CD4-positive, alpha-beta memory T cell (primary cell): ENCODE measurements at places on chromosomes 7 and 10.

GRCh38 chr10:91034042-91034441 is 113.2 kb upstream of the ANKRD1 start:
- peak; percentile 76 for DNase-seq

DNA sequence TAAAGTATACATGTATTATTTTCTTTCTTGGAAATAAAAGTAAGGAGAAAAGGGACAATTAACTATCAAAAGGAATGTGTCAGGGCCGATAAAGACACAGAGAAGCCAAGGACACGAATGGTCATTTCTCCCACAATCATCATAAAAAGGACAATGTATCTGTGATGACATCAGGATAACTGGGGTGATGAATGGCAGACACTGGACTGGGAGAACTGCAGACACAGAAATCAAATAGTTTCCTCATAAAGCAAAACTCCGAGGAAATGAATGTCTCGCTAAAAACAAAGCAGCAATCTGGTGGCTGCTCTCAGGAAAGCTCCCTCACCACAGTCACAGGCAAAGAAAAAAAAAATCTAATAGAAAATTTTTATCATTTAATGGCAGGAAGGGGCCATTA is 69.3 kb upstream of the NPY start:
- no peak for DNase-seq

DNA sequence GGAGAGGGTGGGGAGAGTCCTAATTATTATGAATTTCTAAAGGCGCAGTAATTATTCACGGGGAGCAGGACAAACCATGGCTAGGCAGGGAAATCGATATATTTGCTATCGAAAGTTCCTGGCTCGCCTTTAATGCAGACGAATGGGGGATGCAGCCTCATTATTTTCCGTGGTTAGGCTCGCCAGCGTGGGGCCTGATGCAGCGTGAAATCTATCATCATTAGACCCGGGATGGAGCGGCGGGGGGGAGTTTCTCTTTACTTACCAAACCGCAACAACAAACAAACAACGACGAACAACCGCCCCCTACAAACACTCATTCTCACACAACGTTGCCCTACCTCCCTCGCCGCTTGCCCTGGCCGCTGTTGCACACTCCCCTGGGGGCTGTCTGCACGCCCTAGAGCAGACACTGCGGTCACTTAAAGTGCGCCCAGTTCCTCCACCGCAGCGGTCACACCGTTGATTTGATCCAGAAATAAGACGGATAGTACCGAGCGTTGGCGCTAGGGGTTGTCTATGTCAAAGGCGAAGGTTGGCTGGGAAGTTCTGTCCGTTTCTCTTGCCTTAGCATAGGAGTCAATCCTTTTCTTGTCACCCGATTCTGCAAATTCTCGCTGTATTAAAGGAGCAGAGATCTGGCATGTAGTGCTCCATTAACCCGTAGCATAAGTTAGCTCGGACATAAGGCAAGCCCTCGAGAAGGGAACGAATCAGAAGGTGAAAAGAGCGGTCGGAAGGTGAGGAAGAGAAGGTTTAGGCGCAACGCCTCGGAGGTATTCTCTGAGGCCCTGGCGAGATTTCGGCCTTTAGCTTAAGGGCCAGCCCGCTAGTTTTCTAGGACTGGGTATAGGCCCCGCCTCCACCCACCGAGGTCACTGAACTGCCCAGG is 10.4 kb downstream of the NXPH1 start:
- no peak for DNase-seq

DNA sequence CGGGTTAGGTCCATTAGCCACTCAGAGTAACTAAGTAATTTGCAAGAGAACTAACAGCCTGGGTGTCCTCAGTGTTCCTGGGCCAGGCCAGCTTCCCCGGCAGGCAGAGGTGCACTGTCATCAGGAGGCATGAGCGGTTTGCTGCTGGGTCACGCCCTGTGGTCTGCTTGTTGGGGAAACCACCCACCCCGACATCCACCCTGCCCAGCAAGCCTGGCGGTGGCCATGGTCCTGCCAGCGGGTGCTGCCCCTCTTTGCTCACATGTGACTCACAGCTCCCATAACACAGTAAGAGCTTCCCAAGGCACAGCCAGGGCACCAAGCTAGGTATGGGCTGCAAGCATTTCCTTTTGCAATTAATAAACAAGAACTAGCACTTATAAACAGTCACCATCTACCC is 75.9 kb downstream of the RGS10 start:
- DNase-seq, result peak; percentile 29

DNA sequence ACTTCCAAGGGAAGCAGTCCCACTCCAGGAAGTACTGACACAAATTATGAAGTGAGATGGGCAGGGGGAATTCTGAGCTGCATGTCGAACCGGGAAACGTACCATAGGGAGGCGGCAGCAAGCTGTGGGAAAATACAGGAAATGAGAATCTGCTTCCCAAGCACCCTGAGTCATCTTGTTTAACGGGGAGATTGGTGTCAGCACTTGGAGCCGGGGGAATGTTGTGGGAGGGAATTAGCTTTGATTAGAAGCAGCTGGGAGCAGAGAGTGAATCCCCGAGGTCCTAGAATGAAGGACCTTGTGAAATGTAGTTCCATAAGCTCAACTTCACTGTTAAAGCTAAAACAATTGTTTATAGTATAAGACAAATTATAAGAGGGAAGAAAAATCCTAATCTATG is 141.4 kb upstream of the PRKCQ start:
- DNase-seq, result no peak

DNA sequence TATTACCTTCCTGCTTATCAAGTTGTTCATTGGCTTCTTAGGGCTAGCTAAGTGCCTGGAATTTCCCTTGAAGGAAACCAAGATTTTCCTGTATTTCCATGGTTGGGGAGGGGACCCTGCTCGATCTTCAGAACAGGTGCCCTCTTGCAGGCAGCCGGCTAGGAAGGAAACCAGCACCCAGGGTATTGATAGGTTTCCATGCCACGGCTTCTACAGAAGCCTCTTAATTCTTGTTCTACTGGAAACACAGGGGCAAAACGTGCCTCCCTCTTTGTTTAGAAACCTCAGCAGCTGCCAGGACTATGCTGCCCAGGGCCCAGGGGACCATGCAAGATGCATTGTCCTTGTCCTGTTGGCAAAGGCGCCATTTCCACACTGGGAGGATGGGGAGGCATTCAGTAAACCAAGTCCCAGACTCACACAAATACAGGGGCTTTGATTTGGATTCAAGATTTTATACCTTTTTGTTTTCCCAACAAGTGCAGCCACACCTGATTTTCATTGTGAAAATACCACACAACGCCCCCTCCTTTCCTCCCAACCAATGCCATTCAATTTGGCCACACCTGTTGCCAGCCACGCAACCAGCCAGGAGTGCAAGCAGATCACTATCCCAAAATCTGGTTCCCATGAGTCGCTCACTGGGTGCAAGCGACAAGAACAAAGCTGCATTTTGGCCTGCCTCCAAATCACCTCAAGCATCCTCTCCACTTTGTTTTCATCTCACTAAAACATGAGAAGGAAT is 29.6 kb downstream of the C10orf71 start:
- DNase-seq, result no peak

- no peak for DNase-seq
Measured at GRCh38 chr10:71320592-71320991, 1.5 kb downstream of the SLC29A3 start.

- no peak for DNase-seq
Measured at GRCh38 chr7:151687523-151688235, 168.0 kb upstream of the RHEB start.

- DNase-seq, result peak; percentile 43
Measured at GRCh38 chr7:77199013-77199966, at the start of gene FGL2. FGL2 (minus strand) TSS chr7:77199819; CDS start chr7:77199793, 26 bp downstream.

DNA sequence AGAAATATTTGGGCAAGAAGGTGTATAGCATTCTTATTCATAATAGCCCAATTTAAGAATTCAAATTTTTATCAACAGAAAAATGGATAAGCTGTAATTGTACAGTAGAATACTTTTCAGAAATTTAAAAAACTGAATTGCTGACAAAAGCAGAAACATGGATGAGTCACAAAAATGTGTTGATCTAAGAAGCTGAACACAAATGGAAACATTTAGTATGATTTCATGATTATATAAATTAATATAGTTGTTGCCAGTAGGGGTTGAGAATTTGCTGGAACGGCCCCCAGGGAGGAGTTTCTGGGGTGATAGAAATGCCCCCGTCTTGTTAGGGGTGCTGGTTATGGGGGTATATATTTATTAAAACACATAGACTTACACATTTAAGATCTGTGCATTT is 179.1 kb downstream of the KLF6 start:
- no peak for DNase-seq

GRCh38 chr7:14073988-14074387 is 84.5 kb upstream of the ETV1 start:
- no peak for DNase-seq

DNA sequence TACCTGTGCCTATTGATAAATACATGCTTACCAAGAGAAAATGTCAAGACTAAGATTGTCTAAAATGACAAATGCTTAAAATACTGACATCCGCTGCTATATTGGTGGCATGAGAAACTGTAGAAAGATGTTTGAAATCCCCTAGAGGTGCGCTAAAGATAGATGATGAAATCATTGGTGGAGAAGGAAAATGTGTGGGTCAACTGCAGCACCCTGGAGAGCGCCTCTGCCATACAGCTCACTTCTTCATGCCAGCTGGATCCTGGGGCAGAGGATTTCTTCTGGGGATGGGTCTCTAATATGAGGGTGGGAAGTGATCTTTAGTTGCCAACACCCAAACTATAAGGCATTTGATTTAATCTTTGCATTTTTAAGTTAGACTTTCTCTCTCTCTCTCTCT is 680.4 kb upstream of the POM121L12 start:
- no peak for DNase-seq

DNA sequence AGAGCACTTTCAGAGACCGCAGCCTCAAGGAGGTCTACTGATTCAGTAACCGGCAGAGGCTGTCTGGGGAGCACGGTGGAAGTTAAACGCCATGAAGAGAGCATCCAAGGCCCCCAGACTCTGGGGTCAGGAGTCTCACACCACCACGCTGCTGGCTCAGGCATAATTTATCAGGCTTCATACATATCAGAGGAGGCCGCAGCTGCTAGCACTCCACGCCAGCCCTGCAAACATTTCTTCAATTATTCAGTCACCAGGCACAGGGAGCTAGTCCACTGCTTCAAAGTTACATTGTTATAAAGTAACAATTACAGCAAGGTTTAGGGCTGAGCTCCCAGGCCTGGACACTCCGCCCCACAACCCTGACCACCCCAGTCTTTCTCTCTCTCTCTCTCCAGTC is 97.8 kb downstream of the PAXIP1 start:
- no peak for DNase-seq
